NCI-H1694 treated with DMSO at 0.1 percent for 48 hours (cell line): ENCODE measurements at places on chromosomes 4 and X.

GRCh38 chr4:101115887-101116286, 231.4 kb downstream of the PPP3CA start:
- no peak for DNase-seq

DNA sequence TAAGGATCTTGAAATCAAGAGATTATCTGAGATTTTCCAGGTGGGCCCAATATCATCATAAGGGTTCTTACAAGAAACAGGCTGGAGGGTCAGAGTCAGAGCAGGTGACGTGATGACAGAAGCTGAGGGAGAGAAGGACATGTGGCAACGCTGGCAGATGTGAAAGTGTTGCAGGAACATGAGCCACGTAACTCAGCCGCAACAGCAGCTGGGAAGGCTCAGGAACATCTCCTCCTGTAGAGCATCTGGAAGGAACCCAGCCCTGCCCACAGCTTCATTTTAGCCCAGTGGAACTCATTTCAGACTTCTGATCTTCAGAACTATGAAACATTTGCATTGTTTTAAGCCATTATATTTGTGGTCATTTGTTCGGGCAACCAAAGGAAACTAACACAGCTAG, 156.3 kb upstream of the VEGFC start:
- no peak for DNase-seq

DNA sequence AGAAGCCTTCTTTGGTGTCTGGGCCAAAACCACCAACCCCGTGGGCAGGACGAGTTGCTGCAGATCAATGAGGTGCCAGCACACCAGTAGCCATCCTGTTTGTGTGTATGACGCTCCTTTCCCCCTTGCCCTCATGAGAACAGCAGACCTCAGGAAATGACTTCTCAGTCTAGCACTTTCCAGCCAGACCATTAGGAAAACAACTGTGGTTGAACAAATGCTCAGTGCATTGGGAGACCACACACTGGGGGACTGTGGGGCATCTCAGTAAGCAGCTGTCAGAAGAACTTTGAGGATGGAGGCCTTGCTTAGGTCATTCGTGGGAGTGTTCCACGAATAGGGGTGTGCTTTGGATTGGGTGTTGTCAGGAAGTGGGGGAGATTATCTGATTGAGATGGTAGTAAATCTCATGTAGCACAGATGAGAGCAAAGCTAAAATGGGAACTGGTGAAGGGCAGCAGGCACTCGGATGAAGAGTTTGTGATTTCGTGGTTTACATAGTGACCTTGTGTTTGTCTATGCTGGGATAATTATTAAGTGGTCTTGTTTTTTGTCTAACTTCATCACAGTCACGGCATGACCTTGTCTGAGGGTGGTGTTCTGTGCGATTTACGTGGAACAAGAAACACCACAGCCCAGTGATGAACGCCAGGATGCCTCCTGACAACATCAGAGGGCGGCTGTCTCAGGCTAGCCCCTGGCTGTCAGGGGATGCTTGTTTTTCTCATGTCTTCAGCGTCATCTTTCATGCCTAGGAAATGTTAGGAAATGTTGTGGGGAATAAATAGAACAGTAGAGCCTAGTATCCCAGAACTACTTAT, 70.1 kb downstream of the USP46 start:
- DNase-seq = no peak

DNA sequence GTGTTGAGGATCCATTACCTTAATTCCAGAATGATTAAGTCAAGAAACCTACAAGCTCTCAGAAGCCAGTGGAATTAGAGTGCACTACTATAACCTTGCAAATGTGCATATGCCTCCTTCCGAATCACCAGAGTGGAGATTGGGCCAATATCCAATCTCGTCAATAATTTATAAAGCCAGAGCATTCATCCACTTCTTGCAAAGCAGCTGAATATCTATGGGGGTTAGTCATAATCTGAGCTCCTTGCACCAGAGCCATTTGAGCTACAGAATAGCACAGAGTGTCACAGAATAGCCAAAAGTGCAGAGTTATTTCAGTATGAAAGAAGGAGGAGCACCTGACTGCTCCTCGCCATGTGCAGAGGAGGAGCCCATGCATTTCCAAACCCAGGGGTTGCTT, 69.2 kb upstream of the MTM1 start:
- DNase-seq = no peak

- DNase-seq = no peak
These were observed 67.2 kb upstream of the RASGEF1B start for GRCh38 chr4:81538716-81539427.

DNA sequence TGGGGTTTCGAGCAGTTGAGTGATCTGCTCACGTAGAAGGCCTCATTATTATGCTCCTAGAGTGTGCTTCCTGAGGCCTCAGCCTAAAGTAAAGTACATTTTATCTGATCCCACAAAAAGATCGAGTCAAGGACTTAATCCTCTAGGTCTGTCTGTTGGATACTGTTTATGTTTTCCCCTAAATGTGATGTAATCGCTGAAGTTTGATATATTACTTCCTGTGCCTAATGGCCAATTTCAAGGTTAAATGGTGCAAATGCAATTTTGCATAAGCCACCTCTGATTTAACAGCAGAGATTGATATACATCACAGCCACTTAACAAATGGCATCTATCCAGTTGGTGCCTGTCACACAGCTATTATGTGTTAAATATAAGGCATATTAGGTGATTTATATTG, 19.4 kb upstream of the SERTM2 start:
- DNase-seq = no peak

- no peak for DNase-seq
These were observed 119.4 kb downstream of the FAT4 start for GRCh38 chr4:125434136-125434535.

- DNase-seq = no peak
These were observed 773.2 kb upstream of the FTHL17 start for GRCh38 chrX:31845003-31845402.

DNA sequence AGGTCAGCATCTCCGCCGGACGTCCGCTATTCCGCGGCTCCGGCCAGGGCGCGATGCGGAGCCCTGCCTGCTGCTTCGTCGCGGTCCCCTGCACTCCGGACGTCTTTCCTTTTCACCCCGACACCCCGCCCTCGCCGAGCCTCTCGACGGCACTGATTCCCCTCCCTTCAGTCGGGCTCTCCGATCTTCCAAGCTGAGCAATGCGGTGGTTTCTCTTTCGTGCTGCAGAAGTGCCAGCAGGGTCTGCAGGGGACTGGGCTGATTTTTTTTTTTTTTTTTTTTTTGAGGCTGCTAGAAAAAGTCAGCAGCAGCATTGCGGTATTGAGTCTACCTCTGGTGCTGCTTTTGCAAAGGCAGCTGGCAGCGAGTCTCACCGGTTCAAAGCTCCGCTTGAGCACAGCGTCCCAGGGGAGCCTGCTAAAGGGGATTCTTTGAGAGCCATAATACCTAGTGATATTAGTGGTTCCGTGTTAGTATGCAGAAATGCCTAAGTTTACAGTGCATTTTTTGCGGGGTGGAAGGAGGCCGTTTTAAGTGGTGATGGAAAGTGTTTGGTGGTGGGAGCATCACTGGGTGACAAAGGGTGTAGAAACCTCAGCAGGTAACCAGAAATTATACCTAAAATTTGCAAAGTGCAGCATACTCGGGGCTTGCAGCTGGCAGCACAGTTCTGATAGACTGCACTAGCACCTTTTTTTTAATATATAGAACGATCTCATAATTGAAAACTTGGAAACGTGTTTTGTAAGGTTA, 969 bp downstream of the STIM2 start:
- peak; percentile 54 for DNase-seq

DNA sequence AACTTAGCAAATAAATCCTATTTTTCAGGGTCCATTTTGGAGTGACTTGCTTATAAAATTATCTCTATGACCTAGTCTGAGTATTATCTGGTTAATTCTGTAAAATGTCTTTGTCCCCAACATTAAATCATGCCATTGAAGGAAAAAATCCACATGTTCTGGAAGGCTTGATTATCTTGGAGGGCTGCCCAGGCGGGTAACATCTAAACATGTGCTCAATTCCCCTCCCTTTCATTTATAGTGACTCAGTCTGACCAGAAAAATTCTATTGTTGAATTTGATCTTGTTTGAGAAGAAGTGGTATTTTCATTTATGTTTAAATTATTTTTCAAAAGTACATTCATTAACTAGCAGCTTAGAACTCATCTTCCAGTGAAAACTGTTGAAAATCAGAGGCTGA, 55.4 kb upstream of the SLC10A7 start:
- DNase-seq = no peak

- DNase-seq = no peak
These were observed 45.7 kb downstream of the ATP10D start for GRCh38 chr4:47530801-47531200.

DNA sequence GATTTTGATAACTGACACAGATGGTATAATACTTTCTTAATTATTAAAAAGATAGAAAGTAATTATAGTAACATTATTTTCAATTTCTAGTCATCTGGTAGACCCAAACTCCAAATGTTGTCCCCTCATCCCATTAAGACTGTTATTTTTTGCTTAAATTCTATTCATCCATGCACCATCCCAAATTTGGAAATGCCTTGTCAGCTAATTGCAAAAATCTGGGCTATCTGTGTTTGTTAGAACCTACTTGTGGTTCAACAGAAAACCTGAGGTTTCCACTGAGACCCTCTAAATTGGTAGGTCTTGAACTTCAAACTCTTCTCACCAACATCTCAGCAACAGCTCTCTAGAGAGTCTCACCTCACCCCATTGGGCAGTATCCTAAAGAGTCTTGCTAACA, 172.2 kb upstream of the ADGRL3 start:
- no peak for DNase-seq

- no peak for DNase-seq
These were observed 202.9 kb downstream of the TEX13A start for GRCh38 chrX:105017641-105018040.

DNA sequence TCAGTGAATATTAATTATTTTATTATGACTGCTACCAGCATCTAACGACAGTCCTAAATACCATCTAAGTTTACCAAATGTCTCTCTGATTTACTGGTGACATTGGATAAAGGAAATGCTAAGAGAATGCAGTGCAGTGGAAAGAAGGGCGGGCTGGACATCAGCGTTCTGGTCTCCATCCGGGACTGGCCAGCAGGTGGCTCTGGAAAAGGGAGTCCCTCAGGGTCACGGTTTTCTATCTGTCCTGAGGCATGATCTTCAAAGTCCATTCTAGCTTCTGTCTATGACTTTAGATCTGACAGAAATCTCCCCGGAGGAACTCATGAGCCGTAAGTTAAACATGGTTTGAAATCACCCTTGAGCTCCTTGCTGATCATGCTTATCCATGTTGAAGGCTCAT, 3.3 kb downstream of the TRIM2 start:
- no peak for DNase-seq

DNA sequence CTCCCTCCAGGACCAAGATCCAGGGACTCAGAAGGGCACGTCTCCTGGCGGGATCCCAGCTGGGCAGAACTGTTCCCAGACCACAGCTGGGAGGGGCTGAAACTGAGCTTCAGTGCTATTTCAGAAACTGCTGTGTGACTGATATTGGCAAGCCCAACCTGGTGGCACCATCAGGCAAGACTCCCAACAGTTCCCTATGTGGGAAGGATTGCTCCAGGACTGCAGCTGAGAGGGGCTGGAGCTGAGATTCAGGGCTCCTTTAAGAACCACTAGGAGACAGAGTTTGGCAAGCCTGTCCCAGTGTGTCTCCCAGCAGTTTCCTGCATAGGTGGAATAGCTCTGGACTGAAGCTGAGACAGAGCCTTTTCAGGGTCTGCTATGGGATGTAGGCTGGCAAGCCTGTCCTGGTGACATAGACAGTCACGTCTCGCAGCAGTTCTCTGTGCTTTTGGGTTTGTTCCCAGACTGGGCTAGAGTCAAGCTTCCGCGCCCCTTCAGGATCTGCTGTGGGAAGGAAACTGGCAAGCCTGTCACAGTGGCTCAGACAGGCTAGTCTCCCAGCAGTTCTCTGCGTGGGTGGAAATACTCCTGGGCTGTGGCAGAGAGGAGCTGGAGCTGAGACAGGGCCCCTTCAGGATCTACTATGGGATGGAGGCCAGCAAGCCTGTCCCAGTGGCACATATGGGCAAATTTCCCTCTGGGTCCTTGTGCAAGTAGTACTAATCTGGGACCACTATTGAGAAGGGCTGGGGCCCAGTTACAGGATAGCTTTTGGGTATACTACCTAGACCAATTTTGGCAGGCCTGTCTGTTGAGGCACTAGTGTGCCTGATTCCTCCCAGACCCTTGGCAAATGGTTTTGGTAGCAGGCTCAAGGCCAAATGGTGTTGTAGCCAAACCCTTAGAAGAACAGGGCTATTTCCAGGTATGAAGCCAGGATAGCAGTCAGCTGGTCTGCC, 20.2 kb upstream of the MED14 start:
- peak; percentile 33 for DNase-seq

DNA sequence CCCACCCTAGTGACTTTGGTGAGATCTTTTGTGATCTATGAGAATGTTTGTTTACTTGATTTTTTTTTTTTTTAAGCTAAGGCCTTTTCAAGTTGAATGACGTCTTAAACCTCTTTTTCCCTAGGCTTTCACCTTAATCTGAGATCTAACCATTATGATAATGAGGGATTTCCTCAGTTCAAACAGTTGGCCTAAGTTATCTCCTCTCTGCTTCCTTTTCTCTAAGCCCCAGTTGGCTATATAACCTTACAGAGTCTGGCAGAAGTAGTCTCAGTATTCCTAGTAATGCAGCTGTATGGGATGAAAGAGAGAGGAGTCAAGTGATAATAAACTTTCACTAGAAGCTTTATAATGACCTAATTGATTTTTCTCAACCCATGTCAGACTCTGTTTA, 99.0 kb downstream of the STIM2 start:
- no peak for DNase-seq

DNA sequence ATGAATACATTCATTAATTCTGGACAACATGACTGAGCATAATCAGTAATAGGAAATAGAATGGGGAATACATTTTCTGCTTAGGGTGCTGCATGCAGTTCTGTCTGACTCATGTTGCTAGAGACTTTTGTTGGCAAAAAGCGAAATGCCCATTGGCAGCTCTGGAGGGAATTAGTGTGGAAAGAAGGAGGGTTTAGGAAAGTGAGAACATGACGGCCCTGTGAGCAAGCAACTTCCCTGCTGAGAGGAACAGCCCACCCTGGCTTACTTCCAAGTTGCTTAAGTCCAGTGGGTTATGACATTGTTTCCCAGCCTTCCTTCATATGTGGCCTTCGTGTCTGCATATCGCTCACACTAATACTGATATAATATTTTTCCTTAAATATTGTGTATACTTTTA, 13.8 kb downstream of the MAD2L1 start:
- no peak for DNase-seq

DNA sequence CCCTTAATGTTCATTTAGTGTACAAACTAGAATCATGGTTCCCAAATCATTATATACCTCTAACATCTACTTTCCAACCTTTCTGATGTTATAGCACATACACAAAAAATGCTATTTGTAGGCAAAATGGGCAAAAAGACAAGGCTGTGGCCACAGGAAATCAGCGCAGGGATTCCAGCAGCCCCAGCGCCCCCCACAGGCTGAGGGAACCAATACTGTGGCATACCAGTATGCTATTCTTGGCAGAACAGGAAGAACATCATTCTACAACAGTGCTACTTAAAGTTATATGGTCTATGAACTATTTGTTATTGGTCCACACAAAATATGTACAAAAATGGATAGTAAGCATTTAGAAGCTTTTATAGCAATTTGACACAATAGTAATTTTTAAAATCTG, 25.3 kb downstream of the STEEP1 start:
- DNase-seq = no peak
